T-helper 1 cell (primary cell): ENCODE measurements at places on chromosomes 12 and 14.

GRCh38 chr14:22838631-22839041 is 2.3 kb downstream of the MMP14 start:
- no peak for DNase-seq

GRCh38 chr12:100154474-100155247 is 12.0 kb upstream of the BLTP3B start:
- DNase-seq, result peak; percentile 49

- DNase-seq, result no peak
These were observed 24.9 kb upstream of the RHOJ start for GRCh38 chr14:63179383-63179782.

GRCh38 chr14:36947362-36947761 is 225.0 kb downstream of the SLC25A21 start:
- no peak for DNase-seq

DNA sequence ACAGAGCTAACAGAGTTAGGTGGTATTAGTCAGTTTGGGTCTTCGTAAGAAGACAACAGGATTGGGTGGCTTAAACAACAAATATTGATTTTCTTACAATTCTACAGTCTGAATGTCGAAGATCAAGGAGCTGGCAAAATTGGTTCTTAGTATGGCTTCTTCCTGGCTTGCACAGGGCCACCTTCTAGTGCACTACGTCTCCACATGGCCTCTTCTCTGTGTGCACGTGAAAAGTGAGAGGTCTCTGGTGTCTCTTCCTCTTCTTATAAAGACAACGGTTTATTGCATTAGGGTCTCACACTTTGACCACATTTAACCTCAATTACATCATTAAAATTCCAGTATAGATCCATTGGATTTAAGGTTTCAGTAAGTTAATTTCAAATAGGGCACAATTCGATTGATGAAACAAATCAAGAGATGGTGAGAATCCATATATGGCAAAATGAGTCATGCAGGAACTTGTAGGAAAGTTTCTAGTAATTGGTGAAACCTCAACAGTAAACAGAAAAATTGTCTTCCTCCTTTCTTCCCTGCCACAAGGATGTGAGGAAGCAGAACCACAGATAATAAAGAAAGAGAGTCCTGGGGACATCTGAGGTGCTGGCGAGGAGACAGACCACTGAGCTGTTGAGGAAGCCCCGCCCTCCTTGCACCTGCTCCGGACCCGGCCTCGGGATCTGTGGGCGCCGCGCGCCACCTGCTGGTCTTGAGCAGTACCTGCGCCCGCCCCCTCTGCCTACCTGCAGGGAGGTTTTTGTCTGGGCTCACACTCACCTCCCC is 846.7 kb downstream of the TMEM121 start:
- peak; percentile 64 for DNase-seq

- DNase-seq, result no peak
These were observed 216.0 kb upstream of the PRKD1 start for GRCh38 chr14:30143627-30144026.

DNA sequence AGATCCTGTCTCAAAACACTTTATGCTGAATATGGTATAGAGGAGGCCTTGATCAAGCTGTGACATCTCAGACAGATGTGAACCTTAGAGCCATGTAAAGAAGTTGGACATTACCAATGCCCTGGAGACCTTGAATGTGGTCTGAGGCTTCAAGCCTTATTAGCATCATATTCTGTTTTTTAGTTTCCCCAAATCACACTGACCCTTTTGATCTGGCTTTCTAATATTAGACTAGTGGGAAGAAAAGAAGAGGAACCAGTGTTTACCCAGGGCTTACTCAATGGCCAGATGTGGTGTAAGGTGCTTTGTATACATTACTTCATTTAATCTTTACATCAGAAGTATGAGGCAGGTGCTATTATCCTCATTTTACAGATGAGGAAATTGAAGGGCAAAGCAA is 10.6 kb upstream of the TBPL2 start:
- DNase-seq, result no peak

- DNase-seq, result no peak
These were observed 64.4 kb upstream of the FUT8 start for GRCh38 chr14:65348137-65348536.

DNA sequence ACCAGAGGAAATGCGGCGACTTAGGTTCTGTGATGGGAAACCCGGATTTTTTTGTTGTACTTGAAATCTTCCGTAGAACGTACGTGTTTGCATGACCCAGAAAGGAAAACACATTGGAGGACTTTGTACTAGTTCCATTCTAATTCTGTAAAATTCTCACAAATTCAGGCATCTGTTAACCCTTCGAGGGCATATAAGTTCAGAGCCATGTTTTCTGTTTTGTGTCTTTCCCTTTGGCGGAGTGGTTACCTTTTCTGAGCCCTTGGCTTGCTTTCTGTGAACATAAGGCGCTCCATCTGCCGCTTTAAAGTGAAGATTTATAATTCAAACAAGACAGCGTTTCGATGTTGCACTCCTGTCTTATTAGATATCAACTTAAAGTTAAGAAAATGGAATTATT is 34.2 kb downstream of the BICD1 start:
- no peak for DNase-seq

GRCh38 chr12:96471368-96472050 is 17.9 kb upstream of the CFAP54 start:
- DNase-seq, result no peak

- DNase-seq, result no peak
These were observed 62.9 kb upstream of the PDE3A start for GRCh38 chr12:20305470-20305869.

- DNase-seq, result no peak
These were observed 96.2 kb downstream of the FAR2 start for GRCh38 chr12:29245246-29245645.

DNA sequence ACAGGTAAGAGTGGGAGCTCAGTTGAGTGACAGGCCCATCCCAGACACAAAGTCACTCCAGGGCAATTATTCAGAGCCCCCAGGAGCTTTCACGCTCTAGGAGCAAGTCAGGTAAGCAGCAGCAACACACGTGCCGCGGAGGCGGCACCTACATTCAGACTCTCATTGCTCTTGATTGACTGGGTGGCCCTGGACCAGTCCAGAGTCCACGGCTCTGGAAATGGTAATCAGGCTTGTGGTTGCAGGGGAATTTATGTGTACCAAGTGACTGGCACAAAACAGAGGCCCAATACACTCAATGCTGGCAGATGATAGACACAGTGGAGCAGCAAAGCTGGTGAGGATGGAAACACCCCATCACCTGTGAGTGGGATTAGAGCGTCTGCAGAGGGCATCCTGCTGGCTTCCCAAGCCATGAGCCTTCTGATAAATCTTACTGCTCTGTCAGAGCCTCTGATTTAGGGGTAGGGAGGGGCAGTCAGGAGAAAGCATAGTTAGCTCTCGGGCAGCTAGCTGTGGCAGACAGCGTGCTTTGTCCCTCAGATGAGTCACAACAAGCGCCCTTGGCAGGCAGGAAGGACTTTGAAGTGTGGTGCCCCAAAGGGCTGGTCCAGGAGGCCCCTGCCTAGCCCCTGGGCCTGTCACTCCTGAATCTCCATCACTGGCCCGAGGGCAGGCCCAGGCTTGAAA is 344.7 kb downstream of the CACNA1C start:
- DNase-seq, result no peak

DNA sequence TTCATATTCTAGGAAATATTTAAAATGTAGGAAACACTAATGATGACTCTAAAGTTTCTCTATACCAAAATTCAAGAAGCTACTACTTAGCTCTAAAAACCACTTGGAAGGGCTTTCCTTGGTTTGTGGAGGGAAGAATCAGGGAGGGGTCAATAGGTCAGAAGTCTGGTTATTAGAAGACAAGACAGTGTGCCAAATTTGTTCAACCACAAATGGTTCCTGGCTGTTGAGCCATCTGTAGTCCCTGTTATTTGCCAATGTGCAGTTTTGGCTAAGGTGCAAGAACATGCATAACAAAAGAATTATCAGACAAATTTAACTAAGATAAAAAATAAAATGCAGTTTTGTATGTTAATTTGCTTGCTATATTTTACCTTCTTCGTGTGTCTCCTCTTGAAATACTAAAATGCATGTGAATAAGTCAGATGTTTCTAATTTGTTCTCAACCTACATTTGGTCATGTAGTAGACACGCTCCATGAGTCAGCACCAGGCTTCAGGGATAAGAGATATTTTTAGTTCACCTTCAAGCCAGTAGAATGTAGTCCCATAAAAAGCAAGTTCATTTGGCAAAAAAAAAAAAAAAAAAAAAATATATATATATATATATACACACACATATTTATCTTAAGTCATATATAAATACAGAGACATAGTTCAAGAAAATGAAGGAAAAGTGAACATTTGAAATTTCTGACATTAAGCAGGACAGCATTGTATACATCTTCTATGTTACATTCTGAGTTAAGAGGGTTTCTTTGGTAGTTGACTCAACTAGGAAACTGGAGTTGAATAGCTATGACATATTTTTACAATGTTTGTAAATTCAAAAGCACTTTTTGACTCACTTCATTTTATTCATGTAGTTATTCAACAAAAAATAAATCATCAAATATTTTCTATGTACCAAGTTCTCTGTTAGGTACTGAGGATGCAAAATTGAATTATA is 123.3 kb downstream of the KCNC2 start:
- no peak for DNase-seq

DNA sequence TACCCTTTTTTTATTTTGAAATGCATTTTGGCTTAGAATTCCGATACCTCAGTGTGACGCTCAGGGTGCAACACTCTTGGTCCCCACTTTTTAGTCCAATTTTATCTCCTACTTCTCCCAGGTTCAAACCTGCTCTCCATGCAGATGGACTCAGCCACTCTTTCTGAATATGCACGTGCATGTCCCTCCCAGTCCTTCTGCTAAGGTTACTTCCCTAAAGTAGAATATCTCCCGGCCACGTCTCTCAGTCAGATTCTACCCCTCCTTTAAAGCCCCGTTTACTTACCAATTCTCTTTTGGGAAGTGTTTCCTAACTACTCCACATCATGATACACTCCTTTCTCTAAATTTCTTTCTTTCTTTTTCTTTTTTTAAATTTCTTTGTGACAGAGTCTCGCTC is 15.5 kb upstream of the PARP11 start:
- no peak for DNase-seq

DNA sequence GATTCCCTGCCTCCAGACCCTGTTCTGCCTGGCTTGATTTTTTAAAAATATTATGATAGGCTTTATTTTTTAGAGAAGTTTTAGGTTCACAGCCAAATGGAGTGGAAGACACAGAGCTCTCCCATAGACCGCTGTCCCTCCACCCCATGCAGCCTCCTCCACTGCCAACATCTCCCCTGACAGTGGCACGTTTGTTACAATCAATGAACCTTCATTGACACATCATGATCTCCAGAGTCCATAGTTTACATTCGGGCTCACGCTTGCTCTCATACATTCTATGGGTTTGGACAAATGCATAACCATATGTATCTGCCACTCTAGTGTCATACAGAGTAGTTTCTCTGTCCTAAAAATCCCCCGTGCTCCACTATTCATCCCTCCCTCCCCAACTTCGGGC is 15.9 kb upstream of the PPP1R13B start:
- DNase-seq, result no peak

- no peak for DNase-seq
These were observed 33.9 kb downstream of the TPH2 start for GRCh38 chr12:71972441-71973074.

DNA sequence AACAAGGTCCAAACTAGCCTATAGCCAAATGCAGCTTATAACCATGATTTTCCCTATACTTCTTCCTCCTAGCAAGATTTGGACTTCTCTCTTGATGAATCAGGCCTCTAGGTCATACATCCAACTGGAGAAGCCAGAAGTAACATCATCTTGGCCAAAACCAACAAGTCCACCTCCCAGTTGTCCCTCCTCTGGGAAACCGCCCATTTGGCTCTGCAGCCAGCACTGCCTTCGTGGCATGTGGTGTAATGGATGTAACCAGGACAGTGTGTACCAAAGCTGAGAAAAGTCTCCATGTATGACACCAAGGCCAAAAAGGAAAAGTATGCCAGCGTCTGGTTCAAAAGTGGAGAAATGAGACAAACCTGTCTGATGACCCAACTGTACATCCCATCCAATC is 59.3 kb upstream of the VASH1 start:
- no peak for DNase-seq

GRCh38 chr12:51324953-51325352 is 979 bp upstream of the BIN2 start:
- DNase-seq, result no peak

DNA sequence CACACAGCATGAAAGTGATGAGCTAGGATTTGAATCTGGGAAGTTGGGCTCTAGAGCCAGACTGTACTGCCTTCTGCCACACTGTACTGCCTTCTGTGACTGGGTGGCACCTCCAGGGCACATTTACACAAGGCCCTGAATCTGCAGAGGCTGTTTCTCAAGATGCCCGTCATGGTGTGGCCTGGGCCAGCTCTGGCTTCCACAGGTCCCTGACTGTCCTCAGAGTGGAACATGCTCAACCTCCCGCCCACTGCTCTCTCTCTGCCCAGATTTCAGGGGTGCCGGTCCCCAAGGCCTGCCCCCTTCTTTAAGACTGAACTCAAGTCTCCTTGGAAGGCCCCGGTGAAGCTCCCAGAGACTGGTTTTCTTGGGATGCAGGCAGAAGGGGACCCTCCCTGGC is 50.2 kb downstream of the C14orf132 start:
- no peak for DNase-seq

GRCh38 chr12:71105956-71106355 is 51.8 kb downstream of the TSPAN8 start:
- no peak for DNase-seq

DNA sequence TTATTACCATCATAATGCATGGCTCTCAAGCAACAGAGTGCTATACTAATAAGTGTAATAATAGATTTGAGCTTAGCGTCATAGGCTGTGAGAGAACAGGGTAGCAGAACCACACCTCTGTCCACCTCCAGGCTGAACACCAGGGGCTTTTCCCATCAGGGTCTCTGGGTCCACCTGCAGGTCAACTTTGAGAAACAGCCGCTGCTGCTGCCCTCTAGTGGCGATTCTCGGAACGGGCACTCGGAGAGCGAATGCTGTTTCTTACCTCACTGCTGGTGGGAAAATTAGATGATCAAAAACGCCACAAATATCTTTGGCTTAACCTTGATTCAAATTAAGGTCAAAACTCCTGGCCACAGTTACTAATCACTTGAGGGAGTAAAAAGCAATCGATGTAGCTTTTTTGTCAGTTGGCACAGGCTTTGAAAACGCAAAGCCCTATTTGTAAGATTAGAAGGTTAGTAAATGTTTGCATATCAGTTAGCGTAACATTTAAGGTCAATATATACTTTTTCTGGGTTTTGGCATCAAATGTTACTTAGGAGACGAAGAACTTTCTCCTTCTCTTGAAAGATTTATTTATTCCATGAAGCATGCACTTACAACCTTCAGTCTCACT is 127.9 kb upstream of the TMEM132D start:
- DNase-seq, result peak; percentile 15

DNA sequence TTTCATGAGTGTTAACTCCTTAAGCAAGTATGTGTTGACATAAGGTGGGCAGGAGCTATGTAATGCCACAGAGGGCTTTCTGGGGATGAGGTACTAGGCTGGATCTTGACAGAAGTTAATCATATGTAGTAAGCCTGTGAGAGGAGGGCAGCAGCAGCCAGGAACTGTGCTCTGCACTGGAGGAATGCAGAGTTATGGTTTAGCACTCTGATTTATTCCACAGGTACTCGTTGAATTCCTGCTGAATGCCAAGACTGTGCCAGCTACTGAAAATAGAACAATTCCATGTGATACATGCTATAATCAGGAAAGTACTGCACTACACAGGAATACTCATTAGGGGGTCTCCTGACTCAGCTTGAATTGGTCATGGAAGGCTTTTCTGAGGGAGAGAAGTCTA is 58.7 kb downstream of the SUSD6 start:
- DNase-seq, result no peak

- DNase-seq, result no peak
These were observed 17.9 kb downstream of the PLD4 start for GRCh38 chr14:104942586-104942985.

- no peak for DNase-seq
These were observed 66.6 kb upstream of the C14orf180 start for GRCh38 chr14:104512771-104513640.
